ENCODE measurements at places on chromosomes 1 and 21.

GRCh38 chr21:44440241-44441040 is 14.9 kb upstream of the LRRC3 start:
- DNase-seq: no peak

DNA sequence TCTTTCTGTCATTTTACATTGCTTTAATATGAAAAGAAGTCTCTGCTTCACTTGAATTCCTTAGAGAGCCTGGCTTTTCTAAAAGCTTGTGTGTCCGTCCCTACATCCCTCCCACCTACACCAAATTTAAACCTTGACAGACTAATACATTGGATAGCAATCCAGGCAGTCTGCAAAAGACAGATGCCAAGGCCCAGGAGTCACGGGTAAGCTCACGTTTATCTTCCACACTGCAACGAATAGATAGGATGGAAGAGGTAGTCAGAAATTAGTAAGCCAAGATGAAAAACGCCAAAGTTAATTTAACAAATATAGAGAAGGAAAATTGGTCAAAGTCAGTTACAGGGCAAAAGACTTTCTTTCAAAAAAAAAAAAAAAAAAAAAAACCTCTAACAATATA is 338.1 kb downstream of the SMYD3 start:
- no peak for DNase-seq

GRCh38 chr1:22749919-22750684 is 39.5 kb downstream of the EPHB2 start:
- no peak for DNase-seq

- DNase-seq: no peak
These were observed 32.3 kb upstream of the SPAG17 start for GRCh38 chr1:118217141-118217838.

DNA sequence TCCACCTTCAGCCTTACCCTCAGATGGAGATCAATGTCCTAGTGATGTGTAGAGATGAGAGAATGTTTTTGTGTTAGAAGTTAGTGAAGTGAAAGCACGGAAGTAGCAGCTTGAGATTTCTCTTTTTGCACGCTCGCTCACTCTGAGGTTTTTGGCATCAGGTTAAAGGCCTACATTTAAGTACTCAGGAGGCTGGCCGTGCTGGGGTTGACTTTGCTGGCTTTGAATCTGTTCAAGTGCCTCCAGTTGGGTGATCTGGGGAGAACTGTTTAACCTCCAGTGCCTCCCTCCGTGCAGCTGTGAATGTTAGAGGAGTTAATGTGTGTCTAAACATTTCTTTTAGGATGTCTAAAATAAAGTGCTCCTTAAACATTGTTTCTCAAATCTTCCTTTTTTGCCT is 13.9 kb downstream of the PHGDH start:
- no peak for DNase-seq

- DNase-seq: no peak
These were observed 24.6 kb upstream of the ENAH start for GRCh38 chr1:225677350-225678124.

GRCh38 chr1:9442986-9443385 is 96.3 kb upstream of the SLC25A33 start:
- no peak for DNase-seq

DNA sequence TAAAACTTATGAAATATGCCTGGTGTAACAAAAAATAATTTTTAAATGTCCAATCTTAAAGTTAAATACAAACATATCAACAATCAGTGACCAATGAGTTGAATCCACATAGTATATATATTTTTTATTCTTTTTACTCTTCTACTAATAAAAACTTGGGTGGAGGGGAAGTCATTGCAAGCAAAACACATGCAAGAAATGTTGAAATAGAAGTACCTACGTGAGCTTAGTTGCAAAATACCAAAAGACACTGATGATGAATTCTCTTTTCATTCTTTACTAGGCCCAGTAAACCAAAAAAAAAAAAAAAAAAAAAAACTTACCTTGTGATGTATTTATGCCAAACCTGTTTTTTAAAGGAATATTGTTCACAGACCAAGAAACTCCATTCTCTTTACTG is 26.4 kb upstream of the PLA2G4A start:
- DNase-seq: no peak

DNA sequence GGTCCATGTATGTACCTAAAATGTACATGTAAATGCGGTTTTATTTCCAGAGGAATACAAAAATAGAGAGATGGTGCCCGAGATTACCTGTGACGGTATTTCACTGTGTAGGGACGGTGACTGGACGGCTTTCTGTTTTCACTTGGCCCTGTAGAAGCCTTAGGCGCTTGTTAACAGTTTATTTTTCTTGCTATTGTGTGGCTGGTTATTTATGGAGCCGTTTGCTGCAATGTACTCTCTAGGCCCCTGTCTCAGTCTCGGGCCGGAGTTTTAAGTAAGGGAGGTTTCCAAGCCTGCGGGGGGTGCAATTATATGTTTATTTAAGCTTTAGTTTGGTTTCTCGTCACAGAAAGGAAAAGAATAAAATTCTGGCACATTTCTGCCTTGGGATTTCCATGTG is 413 bp downstream of the EFCAB7 start:
- DNase-seq: no peak

- DNase-seq: no peak
These were observed 98.2 kb upstream of the LMO4 start for GRCh38 chr1:87230501-87230900.

DNA sequence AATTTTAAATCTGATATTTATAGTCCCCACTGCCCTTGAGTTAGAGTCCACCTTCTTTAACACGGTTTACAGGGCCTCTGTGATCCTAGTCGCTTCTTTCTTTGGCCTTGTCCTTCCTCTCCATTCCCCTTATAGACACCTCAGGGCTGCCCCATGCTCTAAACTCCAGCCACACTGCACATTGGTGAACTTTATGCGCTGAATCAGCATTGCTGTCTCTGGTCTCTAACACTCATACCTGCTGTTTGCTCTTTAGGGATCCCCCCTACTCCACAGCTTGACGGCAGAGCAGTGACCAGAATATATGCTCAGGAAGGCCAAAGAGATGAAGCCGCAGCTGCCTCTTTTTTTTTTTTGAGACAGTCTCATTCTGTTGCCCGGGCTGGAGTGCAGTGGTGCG is 30.2 kb downstream of the PLEKHO1 start:
- no peak for DNase-seq

DNA sequence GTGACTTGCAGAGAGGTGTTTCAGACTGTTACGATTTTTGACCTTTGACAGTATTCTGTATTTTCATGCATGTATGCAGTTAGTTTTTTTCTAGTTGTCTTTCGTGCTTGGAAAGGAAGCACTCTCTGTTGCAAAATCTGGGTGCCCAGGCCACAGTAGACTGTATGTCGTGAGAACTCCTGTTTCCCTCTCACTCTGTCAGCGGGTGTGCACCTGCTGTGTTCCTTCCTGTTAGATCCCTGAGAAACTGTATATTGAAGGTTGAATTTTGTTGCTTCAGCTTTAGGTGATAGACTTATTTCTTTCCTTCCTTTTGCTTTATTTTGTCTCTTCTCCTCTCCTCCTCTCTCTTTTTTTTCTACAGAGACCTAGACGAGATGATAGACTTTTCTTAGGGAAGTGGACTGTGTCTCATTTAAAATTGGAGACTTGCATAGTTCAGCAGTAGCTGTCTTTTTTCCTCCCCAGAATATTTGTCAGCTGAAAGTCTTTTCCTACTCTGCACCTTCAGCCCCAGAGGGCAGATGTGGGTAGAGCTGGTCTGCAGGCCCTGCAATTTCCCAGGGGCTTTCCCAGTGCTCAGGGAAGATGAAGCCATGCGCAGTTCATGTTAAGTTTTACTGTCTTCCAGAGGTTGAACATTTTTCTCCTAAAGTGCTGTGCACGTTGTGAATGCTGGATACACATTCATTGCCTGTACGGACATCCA is 1.4 kb downstream of the TRAPPC10 start:
- DNase-seq: no peak

DNA sequence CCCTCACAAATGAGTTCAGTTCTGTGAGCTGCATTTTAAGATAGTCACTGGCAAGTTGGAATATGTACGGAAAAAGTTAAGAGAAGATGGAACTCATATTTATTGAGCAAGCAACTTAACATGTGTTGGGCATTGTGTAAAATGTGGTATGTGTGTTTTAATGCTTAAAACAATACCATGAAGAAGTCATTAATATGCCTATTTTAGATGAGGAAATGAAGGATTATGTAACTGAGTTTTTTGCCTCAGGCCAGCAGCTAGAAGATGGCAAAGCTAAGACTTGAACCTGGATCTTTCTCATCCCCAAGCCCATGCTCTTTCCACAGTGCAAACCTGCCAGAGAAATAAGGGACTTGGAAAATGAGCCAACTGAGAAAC is 48.9 kb downstream of the SPATA46 start:
- DNase-seq: no peak

DNA sequence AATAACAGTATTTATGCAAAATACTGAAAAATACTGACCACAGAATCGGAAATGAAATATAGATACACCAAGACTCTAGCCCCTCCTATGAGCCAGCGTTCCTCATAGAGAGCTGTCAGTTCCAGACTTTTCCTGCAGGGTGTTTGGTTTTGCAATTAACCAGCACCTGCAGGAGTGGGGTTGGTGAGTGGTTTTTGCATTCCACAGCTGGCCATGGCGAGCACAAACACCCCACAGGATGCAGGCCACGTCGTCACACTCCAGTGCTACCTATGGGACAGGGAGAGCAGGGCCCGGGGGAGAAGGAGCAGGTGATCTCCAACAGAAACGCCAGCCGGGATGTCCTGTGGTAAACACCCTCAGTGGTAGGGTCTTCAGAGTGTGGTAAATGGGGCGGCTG is 94.1 kb downstream of the ERG start:
- no peak for DNase-seq

DNA sequence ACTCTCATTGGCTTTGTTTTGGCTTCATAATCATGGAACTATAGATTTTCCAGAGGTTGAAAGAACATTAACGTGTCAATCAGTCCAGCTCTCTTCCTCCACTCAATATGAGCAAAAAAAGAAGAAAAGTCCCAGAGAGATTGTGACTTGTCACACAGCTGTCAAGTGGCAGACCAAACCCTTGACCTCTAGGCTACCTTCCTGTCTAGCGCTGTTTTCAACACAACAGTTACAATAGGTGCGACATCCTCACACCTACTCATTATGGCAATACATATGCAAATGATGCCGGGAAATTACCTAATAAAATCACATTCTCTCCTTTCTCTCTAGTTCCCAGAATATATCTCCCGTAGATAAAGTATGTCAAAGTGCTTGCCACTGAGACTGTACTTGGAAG is 1.1 kb downstream of the WARS2 start:
- DNase-seq: no peak

- DNase-seq: no peak
These were observed 77.6 kb downstream of the DDR2 start for GRCh38 chr1:162709870-162710269.

- DNase-seq: no peak
These were observed 241.4 kb downstream of the NFIA start for GRCh38 chr1:61323681-61324328.

DNA sequence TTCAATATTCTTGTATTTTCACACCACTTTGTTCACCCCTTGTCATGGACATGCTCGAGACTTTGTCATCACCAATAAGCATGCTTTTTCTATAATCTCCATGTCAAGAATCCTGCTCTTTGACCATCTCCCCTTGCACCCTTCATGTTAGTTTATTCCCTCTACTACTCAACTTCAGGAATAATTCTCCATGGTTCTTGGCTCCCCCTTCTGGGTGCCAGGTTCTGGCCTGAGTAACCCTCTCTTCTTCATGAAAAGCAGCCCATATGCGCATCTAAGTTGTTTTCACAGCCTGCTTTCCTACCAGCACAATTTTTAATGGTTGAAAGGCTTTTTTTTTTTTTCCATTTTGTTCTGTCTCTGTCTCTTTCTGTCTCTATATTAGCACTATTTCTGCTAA is 160.7 kb downstream of the LEPR start:
- DNase-seq: no peak

GRCh38 chr1:66916320-66916719 is 8.3 kb downstream of the DNAI4 start:
- no peak for DNase-seq
